ENCODE measurements at places on chromosomes 16 and 17.

GRCh38 chr16:52035436-52035835 is 511.5 kb downstream of the TOX3 start:
- DNase-seq, result no peak

DNA sequence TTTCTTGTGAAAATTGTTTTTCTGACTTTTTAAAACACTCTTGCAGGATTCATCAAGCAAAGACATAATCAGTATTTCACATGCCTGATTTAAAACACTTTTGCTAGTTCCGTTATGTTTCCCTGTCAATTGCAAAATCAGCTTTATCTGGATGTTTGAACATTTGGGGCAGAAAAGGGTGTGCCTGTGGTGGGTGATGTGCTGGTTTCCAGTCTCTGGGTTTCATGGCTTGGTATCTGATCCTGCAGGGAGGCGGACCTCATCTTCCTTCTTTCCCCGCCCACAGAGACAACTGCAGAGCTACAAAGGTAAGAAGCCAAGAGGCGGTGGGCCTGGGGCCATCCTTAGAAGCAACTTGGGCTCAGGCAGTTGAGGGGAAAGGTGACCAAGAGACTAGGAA is 41.8 kb downstream of the NLRC5 start:
- no peak for DNase-seq

DNA sequence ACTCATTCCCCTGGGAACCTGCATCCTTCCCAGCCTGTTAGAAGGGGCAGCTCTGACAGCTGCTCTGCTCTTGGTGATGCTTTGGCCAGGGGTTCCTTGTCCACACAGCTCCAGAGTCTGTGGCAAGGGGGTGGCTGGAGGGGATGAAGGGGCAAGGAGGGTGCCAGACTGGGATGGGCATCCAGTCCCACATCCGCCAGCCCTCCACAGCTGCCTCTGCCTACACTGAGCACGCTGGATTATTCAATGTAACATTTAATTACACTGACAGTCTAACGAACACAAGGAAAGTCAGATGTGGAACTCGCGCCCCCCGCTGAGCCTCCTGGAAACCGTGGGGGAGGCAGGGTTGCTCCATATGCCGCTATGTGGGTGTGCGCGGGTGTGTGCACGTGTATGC is 101.1 kb downstream of the C16orf78 start:
- DNase-seq, result no peak

DNA sequence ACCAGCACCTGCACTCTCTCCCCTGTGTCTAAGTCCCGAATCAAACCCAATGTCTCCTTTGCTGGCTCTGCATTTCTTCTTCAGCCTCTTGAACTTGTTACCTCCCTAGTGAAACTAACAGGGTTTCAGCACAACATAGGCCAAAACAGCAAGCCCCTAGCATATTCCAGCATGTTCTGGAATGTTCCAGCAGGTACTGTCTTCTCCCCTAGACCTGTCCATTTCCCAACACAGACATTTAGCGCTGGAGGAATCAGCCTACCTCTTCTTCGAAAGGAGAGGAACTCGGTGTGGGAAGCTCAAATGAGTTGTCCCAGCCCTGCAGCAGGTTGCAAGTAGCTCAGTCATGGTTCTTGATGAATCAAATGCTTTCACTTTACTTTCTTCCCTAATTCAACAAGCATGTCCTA is 47.1 kb downstream of the LITAF start:
- no peak for DNase-seq

DNA sequence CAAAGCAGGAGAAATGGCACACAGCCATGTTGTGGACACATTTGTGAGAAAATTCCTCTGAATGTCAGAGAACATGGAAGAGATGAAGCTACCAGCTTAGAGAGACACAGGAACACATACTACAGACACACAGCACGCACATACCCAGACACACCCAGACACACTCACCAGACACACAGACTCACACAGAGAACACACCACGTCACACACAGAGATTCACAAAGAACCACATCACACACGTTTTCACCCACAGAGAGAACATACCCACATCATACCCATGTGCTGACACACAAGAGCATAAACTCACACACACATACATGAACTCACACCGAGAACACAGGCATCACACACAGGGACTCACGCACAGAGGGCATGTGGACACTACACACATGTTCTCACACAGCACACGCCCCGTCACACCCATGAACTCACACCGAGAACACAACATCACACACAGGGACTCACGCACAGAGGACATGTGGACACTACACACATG is 124.9 kb downstream of the METRNL start:
- no peak for DNase-seq

DNA sequence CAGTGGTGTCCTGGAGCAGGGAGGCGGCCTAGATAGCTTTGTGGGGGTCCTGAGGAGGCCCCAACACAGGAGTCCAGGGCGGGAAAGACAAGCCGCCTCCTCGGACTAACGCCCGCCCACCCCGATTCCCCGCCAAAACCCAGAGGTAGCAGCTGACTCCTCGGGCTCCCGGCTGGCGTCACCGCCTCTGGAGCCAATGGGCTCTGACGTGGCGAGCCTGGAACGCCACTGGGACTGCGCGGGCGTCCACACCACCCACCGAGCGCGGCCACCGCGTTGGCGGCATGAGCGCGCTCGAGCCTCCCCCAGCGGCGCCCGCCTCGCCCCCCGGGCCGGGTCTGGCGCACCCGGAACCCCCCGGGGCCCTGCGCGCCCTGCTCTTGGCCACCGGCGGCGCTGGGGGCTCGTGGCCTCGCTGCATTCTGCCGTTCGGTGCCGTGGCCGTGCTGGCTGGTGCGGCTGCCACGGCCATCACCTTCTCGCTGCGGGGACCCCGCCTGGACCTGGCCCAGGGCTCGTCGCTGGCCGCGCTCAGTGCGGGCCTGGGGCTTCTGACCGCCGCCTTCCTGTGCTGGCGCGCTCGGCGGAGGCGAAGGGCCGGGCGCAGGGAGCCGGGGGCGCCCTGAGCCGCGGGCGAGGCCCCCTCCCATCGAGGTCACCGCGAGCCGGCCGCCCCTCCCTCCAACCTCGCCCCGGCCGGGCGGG is 3.4 kb upstream of the NTN3 start:
- no peak for DNase-seq

- no peak for DNase-seq
Measured at GRCh38 chr17:8798846-8799569, at the start of gene MFSD6L. Gene MFSD6L (minus strand): TSS chr17:8799365. CDS start chr17:8799120, 245 bp downstream.

DNA sequence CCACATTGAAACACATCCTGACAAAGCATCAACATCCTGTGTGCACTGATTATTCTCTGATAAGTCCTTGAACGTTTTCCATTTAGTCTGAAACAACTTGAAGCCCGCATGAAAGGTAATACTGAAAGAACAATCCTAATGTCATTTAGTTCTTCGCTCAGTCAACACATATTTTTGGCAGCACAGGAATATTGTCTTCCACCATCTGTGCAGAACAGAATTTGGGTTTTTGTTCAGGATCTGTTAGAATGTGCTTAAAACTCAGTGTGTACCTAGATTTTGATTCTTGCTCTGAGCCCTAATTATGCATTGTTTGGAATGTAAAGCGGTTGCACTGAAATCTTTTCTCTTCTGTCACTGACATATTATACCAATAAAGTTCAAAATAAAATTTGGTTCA is 1036.6 kb downstream of the CDH11 start:
- DNase-seq, result no peak

- no peak for DNase-seq
Measured at GRCh38 chr17:35148144-35148543, 527 bp downstream of the UNC45B start.

DNA sequence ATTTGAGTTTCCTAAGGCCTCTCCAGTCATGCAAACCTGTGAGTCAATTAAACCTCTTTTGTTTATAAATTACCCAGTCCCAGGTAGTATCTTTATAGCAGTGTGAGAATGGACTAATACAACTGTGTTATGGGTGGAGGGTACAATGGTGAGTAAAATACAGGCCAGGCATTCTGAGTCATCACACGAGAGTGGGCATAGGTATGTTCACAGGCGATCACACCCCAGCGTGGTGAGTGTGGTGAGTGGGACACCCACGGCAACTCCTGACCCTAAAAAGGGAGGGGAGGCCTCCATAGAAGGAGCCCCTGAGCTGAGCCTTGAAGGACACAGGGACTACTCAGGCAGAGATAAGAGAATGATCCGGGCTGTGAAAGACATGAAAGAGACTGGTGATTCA is 22.6 kb upstream of the MAPT start:
- DNase-seq, result no peak

DNA sequence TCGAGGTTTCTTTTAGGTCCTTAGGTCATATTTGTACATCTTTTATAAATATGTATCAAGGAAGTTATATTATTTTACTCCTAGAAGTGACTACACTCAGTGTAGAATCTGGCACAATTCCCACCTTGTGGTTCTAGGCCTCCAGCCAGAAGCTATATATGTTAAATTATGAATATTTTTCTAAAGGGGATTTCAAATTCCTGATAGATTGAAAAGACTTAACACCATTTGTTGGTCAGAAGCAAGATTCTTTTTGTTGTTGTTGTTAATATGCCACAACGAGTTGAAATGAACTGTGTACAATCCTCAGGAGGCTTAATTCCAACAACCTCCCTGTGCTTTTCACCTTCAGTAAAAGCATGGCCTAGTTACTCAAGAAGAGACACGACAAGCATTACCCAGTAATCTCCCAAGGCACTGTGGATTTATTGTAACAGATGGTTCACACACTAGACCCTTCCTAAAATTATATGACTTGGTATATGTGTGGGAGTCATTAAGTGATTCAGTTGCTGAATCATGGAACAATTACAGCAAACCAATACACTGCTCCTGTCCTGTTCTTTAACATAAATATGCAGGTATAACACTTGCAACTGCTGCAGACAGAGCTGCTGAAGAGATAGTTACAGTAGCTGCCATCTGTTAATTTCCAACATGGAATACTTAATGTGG is 964.4 kb upstream of the GOT2 start:
- no peak for DNase-seq

- DNase-seq, result peak; percentile 74
Measured at GRCh38 chr16:50548125-50548908, at the start of gene NKD1. Gene NKD1 (plus strand): TSS chr16:50548396. CDS start chr16:50548554, 158 bp downstream.

GRCh38 chr16:50899951-50900350 is 158.1 kb downstream of the CYLD start:
- no peak for DNase-seq

DNA sequence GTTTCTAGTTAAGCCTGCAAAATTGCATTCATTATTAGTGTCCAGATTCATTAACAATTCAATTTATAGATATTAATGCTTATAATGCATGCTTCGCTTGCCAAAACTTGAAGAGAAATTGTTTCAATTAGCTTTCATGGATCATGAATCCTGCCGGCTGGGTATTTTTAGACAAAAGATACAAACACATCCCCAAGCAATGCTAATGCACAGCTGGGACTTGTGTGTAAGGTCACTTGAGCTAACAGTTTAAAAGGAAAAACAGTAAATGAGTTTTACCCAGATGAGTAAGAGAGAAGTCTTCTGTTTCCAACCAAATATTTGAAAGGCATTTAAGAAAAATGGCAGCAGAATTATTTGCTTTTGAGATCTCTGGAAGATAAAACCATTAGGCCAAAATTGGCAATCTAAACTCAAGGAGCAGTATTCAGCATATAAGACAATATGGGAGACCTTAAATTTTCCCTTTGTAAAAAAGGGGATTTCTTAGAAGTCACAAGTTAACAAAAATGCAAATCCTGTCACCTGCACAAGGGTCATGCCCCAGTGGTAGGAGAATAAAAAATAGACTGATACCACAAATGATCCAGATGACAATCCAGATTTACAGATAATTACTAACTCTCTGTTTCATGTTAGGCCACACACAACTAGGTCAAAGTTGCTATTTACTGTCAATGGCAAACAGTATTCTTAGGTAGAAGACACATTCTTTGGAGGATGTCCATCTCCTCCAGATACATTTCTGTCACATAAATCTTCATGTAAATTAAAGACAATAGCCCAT is 418.4 kb upstream of the PMFBP1 start:
- no peak for DNase-seq

- no peak for DNase-seq
Measured at GRCh38 chr16:2955779-2956578, 8.1 kb upstream of the KREMEN2 start.

DNA sequence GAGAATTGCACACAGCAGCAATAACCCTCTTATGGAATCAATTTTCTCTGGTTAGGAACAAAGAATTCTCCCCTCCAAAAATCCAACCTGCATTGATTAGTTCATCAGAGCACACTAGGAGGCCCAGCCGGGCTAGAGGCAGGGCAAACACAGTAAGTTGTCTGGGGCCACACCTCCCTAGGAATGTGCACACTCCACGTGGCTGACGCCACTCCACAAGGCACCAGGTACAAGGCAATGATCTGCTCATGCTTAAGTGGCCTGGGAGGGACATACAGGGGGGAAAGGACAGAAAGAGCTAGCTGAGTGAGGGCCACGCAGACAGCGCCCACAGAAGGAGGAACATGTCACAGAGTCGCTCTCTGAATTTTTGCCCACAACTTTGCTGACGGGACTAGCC is 107.6 kb downstream of the SLC39A11 start:
- no peak for DNase-seq

DNA sequence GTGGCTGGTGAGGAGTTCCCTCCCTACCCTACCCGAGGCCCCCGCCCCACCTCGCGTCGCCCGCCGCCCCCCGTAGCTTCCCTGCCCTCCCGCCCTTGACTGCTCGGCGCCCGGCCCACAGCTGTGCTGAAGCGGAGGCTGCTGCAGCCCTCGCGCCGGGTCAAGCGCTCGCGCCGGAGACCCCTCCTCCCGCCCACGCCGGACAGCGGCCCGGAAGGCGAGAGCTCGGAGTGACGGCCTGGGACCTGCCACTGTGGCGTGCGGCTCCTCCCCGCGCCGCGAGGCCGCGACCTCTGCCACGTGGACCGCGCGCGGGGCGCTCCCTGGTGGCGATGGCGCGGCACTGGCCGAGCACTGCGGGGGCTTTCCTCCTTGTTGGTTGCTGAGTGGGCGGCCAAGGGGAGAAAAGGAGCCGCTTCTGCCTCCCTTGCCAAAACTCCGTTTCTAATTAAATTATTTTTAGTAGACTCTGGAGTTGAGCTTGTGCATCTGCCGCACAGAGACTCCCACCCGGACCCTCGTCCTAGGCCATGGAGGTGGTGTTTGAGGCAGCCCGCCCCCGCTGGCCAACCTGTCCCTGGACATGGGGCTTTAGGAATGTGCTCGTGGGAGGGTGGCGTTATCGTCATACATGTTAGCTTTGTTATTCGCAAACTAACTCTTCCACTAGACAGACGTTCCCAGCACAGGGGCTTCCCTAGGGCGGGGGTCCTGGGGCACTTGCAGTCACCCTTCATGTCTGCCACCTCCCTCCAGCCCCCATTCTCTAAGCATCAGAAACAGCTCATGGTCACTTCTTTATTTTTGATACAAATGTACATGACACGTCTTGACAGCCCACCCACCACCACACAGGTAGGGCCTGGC is 4.4 kb downstream of the TP53I13 start:
- peak; percentile 54 for DNase-seq

- DNase-seq, result no peak
Measured at GRCh38 chr16:66295761-66296546, 70.5 kb upstream of the CDH5 start.
